ENCODE measurements at places on chromosomes 4 and X.

- peak; percentile 12 for DNase-seq
These were observed 99.1 kb downstream of the USP9X start for GRCh38 chrX:41184312-41184711.

GRCh38 chrX:107398115-107398514 is 51.3 kb upstream of the FRMPD3 start:
- DNase-seq, result peak; percentile 1

- no peak for DNase-seq
These were observed 570.4 kb upstream of the DIPK2B start for GRCh38 chrX:45771114-45771513.

- DNase-seq, result no peak
These were observed 14.7 kb downstream of the S100G start for GRCh38 chrX:16664626-16665025.

DNA sequence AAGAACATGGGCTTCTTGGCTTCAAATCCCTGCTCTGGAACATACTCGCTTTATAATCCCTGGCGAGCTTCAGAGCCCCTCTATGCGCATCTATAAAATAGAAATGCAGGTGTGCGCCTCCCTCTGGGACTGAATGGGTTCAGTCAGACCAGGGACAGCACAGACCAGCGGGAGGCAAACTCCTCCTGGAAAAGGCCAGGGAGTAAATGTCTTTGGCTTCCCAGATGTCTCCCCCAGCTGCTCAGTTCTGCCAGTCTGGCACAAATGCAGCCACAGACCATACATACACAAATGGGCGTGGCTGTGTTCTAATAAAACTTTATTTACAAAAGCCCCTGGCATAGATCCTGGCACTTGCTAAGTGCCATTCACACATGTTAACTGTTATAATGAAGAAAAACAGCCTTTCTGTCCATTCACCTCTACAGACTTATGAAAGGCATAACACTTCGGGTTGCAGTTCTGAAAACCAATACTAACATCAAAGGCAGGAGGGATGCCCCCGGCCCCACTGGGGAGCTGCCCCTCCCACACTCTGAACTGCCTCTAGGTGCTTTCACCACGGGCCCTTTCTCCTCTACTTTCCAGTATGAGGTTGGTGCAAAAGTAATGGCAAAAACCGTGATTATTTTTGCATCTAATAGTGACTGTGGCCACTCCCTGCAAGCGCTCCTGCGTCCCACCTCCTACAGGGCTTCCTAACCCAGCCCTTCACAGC is 4.6 kb downstream of the JAKMIP1 start:
- DNase-seq, result no peak

- DNase-seq, result no peak
These were observed 21.1 kb upstream of the MAP7D3 start for GRCh38 chrX:136272325-136272724.

- no peak for DNase-seq
These were observed 154.1 kb upstream of the PJA1 start for GRCh38 chrX:69319376-69319775.

- no peak for DNase-seq
These were observed 47.2 kb downstream of the BCOR start for GRCh38 chrX:40050532-40050931.

- no peak for DNase-seq
These were observed 48.1 kb downstream of the PCDH7 start for GRCh38 chr4:30768277-30768676.

- DNase-seq, result no peak
These were observed 279.2 kb downstream of the QDPR start for GRCh38 chr4:17232566-17233253.

- no peak for DNase-seq
These were observed 64.5 kb upstream of the MMAA start for GRCh38 chr4:145554691-145555090.

- DNase-seq, result peak; percentile 0
These were observed 163.6 kb downstream of the ZNF674 start for GRCh38 chrX:46381630-46382029.

DNA sequence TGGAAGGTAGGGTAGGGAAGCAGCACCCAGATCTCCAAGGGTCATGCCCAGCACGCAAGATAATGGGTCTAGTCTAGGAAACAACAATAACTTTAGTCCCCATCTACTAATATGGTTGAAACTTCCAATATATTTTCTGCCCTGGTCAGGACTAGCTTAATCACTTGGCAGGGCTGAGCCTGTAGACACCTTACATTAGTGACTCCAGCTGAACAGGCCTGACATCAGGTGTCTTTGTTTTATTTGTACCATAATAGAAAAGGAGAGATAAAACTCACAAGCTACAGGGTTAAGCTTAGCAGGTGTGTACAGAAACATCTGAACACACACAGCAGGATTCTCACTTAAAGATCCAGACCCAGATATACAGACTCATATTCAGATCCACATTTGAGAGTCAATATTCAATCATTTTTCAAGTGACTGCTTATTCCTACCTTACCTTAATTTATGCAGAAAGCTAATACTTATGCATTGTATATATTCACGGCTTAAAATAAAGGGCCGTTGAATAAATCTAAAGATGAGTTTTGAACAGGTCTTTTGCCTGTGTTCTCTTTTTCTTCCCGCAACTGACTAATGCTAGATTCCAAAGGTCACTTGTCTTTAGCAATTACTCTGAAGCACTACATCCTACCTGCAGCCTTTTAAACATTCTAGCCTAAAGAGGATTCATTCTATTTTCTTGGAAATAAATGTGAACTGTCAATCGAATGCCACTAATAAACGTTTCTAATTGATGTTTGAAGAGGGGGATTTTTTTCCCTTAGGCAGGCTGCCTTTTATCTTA is 745.3 kb downstream of the RPA4 start:
- no peak for DNase-seq

- DNase-seq, result no peak
These were observed 586.9 kb downstream of the TMA16 start for GRCh38 chr4:164081371-164081770.

DNA sequence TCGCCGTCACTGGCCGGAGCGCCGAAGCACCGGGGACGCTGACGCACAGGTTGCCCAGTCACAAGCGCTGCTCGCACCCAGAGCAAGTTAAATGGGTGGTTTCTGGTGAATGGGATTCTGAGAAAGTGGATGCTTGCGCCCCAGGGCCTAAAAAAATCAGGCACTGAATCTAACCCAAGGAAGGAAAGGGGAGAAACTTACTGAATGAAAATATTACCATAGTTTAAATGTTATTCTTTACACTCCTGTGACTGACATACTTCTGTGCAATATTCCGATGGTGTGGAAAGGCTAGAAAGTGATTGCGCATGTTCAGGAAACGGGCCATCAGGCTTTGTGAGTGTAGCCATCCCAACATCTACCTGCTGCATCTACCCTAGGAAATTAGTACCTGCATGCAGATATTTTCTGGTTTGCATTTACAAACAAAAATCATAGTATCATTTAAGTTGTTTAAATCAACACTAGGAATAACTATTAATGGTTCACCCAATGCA is 838 bp upstream of the ABCG2 start:
- no peak for DNase-seq

DNA sequence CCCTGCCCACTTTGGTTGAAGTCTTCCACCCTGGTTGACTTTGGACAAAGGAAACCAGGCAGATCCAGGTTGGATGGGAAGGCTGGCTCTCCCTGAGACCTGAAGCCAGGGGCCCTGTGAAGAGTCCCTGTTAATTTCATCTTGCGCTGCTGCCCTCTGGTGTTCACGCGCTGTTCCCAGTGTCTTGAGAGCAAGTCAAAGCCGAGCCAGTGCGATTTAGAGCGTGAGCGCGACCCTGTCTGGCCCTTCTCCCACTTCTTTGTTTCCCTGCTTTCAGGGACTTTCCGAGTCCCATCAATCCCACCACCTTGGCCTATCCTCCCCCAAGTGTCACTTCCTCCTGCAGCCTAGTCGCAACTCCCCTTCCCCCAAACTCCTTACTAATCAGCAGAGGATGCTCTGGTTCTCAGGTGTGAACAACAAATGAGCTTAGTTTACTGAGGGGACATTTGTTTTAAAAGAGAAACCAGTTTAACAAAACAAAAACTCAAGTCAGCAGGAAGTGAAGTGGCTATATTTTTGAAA is 25.8 kb upstream of the CHRNA9 start:
- peak; percentile 67 for DNase-seq

DNA sequence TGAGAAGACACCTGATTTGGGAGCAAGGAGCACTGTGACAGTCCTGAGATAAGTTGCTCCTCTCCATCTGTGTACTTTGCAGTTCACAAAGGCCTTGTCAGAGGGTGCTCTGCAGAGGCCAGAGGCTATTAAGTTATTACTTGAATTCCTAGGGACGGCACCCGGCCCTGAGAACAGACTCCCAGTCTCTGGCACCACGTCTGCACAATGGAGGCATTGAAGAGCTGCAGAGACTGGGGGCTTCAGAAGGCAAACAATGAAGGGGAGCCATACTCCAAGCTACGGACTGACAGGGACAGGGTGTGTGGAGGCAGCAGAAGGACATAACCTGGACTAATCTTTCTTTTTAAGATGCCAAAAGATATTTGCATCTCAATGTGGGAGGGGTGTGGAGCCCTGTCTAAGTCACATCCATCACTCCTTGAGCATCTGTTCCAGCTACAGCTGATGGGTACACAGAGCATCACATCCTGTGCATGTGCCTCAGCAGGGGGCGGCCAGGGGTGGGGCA is 11.5 kb downstream of the RASGEF1B start:
- DNase-seq, result no peak

- no peak for DNase-seq
These were observed 6.5 kb upstream of the RBBP7 start for GRCh38 chrX:16876696-16877095.

DNA sequence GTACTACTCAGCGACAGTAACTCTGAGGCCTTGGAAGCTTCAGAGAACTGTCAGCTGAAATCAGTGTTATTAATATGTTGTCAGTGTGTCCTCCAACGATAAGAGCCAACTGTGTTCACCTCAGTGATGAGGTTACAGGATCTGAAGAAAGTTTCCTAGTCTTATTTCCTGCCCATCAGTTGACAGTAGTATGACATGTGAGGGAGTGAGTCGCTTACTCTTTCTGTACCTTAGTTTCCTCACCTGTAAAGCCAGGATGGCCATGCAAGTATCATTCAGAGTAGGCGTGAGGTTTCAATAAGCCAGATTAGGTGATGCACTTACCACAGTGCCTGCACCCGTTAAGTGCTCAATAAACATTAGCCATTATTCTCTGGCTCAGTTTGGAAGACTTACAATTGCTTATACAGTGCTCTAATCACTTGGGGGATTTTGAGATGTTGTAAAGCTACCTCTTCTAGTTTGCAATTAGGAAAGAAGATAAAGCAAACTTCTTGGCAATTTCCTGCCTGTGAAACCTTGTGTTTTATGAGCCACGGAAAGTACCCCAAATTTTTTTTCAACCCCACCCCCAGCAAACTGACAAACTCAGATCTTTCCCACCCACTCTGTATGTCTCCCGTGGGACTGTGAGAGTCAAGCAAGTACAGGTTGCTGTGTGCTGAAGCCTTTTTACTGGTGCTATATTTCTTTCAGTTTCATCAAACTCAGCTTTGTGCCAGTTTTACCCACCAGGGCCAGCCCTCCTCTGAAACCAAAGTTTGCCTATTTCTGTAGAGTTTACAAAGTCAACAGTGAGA is 62.2 kb downstream of the ANXA3 start:
- peak; percentile 65 for DNase-seq

GRCh38 chrX:47361538-47362511 is 8.6 kb upstream of the ZNF157 start:
- peak; percentile 90 for DNase-seq

- DNase-seq, result no peak
These were observed 42.3 kb upstream of the PPARGC1A start for GRCh38 chr4:23932186-23932585.

GRCh38 chr4:73086095-73086868 is 16.8 kb upstream of the COX18 start:
- no peak for DNase-seq

DNA sequence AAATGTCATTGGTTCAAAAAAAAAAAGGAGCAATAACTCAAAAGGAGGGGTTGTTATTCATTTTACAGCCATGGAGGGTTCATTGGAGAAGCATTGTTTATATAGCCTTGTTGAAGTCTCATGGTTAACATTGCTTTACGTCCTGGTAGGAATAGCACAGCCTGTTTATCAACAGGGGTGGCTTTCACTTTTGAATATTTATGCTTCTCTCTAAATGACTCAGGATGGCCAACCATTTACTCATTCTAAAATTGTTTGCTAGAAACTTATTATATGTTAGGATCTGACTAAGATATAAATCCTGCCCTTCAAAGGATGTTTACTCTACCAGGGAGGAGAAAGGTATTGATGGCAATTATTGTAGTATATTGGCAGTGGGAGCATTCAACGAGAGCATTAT is 534.1 kb upstream of the GALNTL6 start:
- DNase-seq, result no peak

- no peak for DNase-seq
These were observed 487.9 kb upstream of the GALNT7 start for GRCh38 chr4:172680691-172681090.

DNA sequence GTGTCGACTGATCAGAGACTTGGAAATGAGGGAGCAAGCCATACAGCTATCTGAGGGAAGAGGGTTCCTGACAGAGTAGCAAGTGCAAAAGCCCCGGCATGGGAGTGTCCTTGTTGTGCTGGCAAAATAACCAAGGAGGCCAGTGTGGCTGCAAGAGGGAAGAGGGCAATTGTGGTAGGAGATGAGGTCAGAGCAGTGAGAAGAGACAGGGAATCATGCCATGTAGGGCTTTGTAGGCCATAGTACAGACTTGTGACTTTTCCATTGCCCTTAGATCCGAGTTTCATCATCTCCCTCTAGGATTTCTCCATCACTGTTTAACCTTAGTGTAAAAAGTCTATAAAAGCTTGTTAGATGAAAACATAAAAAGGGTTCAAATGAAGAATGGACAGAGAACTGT is 76.2 kb downstream of the DOCK11 start:
- no peak for DNase-seq

- no peak for DNase-seq
These were observed 16.5 kb upstream of the ENPP6 start for GRCh38 chr4:184234155-184234554.

DNA sequence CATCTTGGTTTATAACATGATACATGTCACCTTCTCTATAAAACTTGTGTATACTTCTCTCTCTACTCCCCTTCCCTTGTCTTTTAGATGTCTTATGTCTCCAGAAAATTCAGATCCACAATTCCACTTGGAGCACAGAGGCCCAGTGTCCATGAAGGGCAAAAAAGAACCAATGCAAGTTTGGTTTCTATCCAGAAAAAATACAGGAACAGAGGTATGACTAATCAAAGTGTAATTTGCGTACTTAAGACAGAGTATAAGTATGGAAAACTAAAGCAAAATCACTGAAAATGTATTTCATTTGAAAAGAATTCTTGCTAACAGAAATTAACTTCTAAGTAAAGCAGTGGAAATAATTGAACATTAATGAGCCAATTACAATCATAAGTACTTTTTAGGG is 46.2 kb downstream of the GUCY1B1 start:
- no peak for DNase-seq

DNA sequence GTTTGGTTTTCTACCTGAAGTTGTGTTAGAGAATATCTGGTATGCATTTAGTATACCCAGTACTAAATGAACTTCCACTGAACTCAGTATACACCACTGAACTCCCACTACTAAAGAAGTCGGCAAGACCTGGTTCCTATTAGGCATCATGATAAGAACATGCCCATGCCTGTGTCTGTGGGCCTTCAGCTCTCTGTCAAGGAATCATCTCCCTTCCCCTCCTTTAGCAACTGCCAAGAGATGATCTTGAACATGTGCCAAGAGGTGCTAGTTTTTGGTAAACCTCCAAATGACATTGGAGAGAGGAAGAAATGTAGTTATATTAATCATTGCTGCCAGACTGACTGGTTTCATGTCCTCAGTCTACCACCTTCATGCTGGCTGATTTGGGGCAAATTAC is 113.2 kb downstream of the ATP10D start:
- no peak for DNase-seq

- DNase-seq, result no peak
These were observed 244.3 kb downstream of the ARHGAP10 start for GRCh38 chr4:147975933-147976928.
